ENCODE measurements at places on chromosomes 16 and 17.

DNA sequence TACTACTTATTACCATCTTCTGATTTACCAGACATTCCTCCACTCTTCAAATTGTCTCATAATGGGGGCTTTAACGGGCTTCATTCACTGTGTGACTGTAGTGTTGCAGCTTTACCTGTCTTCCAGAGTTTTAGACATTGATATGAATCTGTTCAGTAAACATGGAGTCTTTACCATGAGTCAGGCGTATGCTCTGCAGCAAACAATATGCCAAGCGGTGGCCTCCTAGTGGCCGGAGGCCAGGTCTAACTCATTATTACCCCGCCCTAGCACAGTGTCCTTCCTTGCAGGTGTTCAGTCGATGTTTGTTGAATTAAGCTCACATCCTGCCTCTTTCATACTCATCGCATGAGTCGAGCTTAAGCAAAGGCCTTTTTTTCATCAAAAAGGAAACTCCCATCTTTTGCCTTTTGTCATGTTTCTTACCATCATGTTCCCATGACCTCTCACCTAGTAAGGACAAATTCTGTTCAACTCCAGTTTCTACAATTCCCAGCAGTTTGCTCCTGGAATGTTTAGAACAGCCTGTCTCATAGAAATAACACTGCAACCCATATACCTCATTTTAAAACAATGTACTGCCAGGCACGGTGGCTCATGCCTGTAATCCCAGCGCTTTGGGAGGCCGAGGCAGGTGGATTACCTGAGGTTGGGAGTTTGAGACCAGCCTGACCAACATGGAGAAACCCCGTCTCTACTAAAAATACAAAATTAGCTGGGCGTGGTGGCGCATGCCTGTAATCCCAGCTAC lies 39.4 kb downstream of the TUBD1 start:
- DNase-seq: peak; percentile 95

DNA sequence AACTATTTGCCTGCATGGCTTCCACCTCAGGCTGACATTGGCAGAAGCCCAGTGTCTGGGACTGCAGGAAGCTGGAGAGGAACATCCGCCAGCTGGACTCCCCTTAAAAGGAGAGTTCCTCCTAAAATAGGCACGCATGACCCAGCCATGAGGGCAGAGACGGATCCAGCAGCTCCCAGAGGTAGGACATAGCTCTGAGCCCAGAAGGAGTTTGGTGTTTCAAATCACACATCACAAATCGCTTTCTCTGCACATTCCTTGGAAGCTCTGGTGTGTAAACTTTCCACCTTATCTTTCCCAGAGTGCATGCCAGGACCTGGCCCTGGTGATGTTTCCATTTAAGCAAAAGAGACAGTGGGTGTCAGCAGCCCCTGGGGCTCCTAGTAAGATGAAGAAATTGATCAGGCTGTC lies 231.1 kb upstream of the CDH5 start:
- no peak for DNase-seq

DNA sequence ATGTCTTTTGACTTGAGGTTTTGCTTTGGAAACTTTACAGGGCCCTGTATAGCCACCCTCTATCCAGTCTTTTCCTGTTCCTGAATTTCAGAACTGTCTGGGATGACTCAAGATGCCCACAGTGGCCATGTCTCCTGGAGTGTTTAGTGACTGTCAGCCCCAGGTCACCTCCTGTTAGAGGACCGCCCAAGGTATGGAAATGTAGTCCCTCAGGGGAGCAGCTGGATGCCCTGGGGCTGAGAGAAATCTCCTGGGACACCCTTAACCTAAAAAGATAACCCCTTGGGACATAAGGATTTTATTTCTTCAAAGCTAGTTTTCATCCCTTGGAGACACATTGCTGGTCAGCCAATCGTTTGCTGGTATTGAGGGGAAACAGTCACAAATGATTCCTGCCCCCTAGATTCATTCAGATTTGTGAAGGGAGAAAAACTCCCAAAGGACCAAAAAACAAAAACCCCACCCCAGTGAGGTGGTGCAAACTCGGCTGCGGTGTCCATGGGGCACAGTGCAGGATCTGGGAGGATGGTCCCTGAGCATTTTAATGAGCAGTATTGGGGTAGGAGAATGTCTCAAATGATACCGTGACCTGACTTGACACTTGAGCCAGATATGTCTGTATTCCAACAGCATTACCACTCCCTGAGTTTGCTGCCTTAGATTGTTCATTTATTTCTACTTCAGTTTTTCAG lies 1.7 kb downstream of the ZNF267 start:
- DNase-seq: no peak

GRCh38 chr17:82685291-82685690 lies 13.2 kb downstream of the RAB40B start:
- no peak for DNase-seq

GRCh38 chr16:79066561-79066960 lies 534.0 kb downstream of the MAF start:
- no peak for DNase-seq

DNA sequence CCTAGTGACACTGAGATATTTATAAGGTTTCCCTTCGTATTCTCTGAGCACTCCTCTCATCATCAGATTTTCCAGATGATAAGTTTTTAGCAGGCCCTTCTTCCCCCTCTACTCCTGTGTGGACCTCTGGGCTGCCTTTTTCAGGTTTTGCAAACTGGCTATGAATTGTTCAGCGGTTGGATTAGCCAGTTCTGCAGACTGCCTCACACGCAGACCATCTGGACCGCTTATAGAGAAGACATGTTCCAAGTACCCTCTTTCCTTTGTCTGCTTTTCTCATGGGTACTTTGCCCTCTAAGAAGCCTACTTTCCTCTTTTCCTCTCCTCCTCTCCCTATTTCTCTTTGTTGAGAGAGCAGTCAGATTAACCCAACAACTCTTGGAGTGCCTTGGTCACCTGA lies 111.6 kb downstream of the GRIN2A start:
- no peak for DNase-seq

- no peak for DNase-seq
Observed at GRCh38 chr17:61349350-61349749, 50.3 kb upstream of the TBX2 start.

GRCh38 chr16:85475233-85475632 lies 137.9 kb upstream of the GSE1 start:
- DNase-seq: no peak

- no peak for DNase-seq
Observed at GRCh38 chr17:2959371-2960130, 103.9 kb downstream of the OR1D5 start.

DNA sequence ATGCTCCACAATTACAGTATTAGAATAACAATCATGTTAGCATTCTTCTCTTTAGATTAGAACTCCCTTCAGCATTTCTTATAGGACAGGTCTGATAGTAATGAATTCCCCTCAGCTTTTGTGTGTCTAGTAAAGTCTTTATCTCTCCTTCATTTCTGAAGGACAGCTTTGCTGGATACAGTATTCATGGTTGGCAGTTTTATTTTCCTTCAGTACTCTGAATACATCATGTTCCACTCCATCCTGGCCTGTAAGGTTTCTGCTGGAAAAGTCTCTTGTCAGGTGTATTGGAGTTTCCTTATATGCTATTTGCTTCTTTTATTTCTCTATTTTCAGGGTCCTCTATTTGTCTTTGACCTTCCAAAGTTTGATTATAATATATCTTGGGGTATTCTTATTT lies 4.0 kb upstream of the ABCA10 start:
- DNase-seq: no peak

- DNase-seq: peak; percentile 56
Observed at GRCh38 chr17:82153745-82154375, 55.8 kb upstream of the FASN start.

DNA sequence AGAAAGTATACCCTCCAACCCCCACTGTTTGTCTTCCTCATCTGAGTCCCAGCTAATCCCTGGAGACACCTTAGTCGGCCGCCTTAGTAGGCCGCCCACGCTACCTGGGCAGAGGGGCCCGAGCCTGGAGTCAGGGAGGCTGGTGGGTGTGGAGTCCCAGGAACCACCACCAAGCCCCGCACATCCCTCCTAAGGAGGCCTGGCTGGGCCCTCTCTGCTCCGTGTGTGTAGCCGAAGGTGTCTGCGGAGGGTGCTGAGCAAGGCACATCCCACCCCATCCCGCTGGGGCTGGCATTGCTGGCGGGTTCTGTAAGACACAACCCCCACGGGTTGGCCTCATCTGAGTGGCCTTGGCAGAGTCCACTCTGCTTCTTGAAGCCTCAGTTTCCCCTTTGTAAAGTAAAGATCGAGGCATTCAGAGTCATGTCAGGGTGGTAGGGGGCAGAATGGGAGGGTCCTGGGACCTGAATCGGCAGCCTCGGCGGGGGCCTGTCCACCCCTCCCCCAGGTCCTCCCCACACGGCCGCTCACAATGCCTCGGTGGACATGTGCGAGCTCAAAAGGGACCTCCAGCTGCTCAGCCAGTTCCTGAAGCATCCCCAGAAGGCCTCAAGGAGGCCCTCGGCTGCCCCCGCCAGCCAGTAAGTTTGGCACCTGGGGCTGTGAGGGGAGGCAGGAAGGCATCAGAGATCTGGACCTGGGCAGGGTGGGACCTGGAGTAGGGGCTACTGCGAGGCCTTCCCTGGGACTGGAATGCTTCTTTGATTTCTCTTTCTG lies 15.2 kb upstream of the ADGRG3 start:
- DNase-seq: no peak

GRCh38 chr17:41620583-41621434 lies 3.6 kb downstream of the KRT17 start:
- no peak for DNase-seq

GRCh38 chr16:77596261-77596660 lies 126.1 kb upstream of the NUDT7 start:
- no peak for DNase-seq

DNA sequence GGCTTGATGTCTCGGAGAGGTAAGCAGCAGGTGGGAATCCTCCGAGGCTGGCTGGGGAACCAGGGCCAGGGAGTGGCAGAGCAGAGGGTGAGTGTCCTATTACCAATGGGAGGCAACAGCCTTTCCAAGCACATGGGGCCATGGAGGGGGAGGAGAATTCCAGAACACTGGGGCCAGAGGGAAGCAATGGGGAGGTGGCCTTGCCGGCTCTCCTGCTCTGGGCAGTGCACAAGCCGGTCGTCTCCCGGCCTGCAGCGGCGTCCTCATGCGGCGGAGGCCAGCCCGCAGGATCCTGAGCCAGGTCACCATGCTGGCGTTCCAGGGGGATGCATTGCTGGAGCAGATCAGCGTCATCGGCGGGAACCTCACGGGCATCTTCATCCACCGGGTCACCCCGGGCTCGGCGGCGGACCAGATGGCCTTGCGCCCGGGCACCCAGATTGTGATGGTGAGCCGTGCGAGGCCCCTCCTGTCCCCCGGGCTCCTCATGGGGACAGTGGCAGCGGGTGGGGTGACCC lies 21.9 kb downstream of the SGSH start:
- no peak for DNase-seq

- no peak for DNase-seq
Observed at GRCh38 chr16:11689031-11689840, 21.0 kb downstream of the SNN start.

DNA sequence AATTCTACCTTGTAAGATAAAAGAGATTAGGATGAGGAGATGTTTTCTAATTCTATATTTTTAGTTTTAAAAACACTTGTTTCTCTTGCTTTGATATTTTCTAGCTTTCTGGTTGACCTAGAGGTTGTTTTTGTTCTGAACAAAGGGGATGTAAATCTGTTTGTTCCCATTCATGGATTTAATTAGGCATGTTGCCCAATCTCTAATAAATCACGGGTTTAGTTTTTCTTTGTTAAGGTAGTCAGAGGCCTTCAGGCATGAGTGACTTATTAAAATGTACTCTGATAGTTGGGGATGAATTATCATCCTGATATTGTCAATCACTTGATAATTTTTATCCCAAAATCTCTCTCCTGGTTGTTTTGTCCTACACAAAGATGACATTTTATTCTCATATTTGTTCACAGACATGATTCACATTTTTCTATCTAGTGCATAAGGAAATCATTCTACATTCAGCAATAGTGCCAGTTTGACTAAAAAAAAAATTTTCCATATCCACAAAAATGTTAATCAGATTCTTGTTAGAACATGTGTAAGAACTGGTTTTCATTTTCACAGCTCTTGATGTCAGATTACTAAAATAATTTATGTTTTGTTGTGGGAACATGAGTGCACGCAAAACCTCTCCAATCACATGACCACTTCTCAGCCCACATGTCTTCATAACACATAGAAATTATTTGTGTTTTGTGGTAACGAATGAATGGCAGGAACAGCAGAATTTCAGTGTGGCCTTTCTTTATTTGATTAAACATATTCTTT lies 95.7 kb upstream of the AKTIP start:
- no peak for DNase-seq

- DNase-seq: peak; percentile 43
Observed at GRCh38 chr17:39069114-39069756, 82.2 kb downstream of the PLXDC1 start.

- no peak for DNase-seq
Observed at GRCh38 chr17:19719355-19720209, 3.2 kb upstream of the SLC47A2 start.

- DNase-seq: no peak
Observed at GRCh38 chr17:43211123-43211479, 574 bp upstream of the TMEM106A start.

GRCh38 chr17:76089680-76090516 lies 10.9 kb downstream of the ZACN start:
- DNase-seq: peak; percentile 4

DNA sequence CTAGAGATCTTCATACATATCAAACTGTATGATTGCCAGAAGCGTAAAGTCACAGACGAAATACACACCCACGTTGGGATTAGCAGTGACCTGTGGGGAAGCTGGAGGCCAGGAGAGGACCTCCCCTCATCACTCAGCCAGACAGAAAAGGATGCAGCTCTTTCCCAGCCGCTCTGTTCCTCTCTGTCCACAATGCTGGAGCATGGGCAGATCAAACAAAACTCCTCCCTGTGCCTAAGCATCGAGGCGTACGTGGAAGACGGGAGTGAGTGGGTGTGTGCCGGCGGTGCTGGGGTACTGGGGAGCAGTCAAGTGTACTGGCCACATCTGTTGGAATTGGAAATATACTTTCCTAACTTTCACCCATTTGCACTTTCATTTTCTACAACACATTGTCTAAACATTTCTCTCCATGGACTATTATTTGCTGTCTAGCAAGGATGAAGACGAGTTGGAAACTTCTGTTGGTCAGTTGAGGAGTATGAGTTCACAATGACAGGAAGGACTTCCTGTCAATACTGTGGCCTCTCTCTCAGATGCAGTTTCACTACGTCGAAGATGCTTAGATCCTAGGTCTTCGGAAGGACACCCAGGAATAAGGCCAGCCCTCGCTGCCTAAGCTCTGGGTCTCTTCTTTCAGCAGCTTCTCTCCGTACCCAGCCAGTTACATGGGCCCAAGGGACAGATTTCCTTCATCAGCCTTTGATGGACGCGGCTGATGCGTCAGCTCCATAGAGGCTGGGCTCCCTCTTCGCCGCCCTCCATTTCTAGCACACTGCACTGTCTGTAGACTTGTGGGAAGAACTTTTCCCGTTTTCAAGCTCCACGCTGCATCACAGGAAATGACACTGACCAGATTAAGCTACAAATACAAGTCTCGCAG lies 30.6 kb upstream of the ENDOV start:
- DNase-seq: no peak

GRCh38 chr17:17931159-17931558 lies 41.0 kb downstream of the TOM1L2 start:
- DNase-seq: no peak

GRCh38 chr17:56896968-56897359 lies 16.9 kb downstream of the TRIM25 start:
- DNase-seq: no peak

- no peak for DNase-seq
Observed at GRCh38 chr17:18917506-18918032, 34.4 kb upstream of the SLC5A10 start.

Data from H4 (cell line).